ENCODE measurements at places on chromosomes 1 and 21. TPM values are rescaled to one million over a fixed set of nuclear protein-coding genes. Genes with fewer than 3 reads are reported as not detected.

DNA sequence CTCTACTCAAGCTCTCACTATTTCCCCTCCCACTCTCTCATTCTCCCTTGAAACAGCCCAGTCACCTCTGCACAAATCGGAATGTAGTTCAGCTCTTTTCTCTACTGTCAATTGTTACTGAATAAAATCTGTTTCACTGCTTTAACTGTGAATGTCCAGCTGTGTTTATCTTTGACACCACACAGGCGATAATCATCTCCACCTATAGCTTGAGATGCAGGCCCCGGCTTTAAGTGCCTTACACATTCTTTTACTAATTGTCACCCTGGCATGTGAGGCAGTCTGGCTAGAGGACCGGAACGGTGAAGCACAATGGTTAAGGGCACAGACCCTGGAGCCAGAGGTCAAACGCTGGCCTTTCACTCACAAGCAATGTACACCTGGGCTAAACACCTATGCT lies 122.8 kb upstream of the C8B start:
- DNase-seq: no peak

DNA sequence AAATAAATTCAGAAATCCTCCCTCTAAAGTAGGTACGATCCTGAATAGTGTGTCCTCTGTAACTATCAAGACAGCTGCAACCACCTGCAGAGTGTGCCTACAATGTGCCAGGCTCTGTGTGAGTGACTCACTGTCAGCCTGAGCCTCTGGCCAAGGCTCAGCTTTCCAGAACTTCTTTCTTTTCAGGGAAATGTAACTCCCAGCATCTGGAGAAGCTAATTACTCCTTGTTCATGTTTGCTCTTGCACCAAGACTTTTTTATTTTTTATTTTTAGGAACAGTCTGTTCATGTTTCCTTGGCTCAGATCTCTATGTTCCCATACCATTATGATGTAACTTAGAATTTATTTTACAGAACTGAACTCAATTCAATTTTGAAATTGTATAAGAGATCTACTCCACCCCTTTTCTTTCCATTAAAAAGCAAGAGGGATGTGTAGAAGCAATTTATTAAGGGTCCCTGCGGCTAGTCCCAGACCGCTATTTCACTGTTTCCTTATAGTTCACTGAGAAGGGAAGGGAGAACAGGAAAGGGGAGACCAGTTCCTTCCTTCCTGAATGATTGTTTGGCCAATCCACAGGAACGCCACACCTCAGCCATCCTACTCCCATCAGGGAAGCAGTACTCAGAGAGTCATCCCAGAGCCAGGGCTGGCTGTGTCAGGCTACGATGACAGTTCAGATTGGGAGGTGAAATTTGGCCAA lies 112.4 kb upstream of the ZNF648 start:
- DNase-seq: no peak

GRCh38 chr1:64678366-64678765 lies 66.5 kb upstream of the RAVER2 start:
- DNase-seq: no peak

GRCh38 chr1:117308311-117308916 lies 58.8 kb upstream of the MAN1A2 start:
- DNase-seq: no peak

DNA sequence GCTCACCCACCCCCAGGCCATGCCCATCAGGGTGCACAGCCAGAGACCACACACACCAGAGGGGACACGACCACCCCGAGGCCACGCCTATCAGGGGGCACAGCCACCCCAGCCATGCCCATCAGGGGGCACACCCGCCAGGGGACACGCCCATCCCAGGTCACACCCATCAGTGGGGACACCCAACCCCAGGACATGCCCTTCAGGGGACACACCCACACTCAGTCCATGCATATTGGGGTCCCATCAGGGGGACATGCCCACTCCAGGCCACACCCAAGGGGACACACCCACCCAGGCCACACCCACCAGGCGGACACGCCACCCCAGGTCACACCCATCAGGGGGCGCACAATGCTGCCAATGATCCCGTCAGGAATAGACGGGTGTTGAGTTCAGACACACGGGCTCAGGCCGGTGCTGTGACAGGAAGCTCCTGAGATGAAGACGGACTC lies 20.7 kb downstream of the MCM3AP start:
- DNase-seq: no peak

DNA sequence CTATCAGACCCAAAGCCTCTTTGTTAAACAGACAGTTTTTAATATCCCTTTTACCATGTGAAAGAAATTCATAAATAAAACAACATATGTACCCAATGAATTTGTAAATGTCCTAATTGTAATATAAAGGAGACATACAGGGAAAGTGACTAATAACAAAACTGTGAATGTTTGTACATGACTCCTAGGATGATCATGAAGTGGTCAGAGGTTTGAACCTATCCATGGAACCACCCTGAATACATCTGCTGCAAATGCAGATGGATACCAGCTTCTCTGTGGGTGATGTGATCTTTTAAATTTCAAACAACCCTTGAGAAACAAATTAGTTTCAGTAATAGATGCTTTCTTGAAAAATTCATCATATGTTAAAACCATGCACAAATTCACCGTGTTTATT lies 16.7 kb upstream of the ACBD3 start:
- DNase-seq: no peak

- DNase-seq: no peak
Observed at GRCh38 chr1:87928623-87929022, 599.9 kb downstream of the LMO4 start.

Gene PCAT6
- total RNA-seq: 0.47 TPM

Gene KRTAP19-8
- not detected for total RNA-seq

DNA sequence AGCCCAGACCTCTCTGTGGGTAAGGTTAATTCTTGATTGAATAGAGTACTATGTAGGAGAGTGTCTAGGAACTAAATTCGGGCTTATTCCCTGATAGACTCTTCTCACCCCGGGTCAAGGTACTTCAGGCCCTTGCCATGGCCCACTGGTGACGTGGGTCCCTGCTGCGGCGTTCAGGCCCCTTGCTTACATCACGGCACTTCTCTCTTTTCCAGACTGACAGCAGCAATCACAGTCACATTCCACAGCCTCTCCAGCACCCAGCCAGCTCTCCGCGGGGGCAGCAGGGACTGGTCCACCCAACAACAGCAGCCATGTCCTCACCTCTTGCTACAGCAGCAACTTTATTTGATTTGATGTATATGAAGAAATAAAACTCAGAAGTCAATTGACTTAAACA lies 401.2 kb upstream of the VAMP3 start:
- DNase-seq: no peak

- no peak for DNase-seq
Observed at GRCh38 chr1:181429462-181429861, 53.9 kb upstream of the CACNA1E start.

Gene RFX5
- total RNA-seq: 49.6 TPM

DNA sequence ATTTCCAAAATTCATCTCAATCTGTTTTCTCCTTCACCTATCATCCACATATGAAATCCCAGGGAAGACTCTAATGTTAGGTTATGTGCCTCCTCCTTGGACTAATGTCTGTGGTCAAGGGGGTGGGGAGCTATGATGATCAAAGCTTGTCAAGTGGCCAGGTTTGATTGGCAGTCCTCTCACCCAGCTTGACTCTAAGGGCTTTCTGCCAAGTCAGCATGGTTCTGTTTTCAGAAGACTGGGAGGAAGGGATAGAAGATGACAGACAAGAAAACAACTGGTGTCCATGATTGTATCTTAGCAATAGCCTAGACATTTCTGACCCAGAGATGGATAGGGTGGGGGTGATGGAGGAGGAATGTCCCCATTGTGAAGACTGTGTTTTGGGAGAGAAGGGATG lies 9.1 kb upstream of the THEM5 start:
- no peak for DNase-seq

Gene OR10T2
- not detected for total RNA-seq

DNA sequence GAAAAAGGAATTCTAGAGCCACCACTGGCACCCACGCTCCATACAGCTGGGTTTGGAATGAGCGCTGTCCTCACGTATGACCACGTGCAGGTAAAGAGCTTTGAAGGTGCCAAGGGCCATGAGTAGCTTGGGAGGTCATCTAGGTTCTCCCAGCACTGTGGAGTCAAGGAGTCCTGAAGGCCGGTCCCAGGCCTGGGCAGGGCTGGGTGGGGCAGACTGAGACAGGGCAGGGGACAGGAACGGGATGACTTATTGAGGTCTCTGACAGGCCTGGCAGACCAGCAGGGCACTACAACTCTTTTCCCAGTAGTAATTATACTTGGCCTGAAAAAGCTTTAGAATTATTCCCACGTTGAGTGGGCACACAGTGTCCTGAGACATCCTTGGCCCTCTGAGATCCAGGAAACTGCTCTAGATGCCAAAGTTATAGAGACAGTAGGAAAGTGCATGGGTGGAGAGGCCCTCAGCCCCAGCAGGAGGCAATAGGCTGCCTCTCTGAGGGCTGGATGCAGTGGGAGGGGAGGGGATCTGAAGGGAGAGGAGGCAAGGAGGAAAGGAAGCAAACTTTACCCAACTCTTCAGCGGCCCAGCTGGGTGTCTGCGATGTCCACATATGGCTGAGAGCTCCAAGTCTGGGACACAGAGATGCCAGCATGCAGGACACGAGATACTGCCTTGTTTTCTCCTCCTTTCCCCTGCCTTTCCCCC lies 1.8 kb upstream of the CDA start:
- DNase-seq: no peak
